ENCODE measurements at places on chromosomes 1 and 21.

- no peak for DNase-seq
Observed at GRCh38 chr1:70628973-70629372, 217.9 kb downstream of the CTH start.

DNA sequence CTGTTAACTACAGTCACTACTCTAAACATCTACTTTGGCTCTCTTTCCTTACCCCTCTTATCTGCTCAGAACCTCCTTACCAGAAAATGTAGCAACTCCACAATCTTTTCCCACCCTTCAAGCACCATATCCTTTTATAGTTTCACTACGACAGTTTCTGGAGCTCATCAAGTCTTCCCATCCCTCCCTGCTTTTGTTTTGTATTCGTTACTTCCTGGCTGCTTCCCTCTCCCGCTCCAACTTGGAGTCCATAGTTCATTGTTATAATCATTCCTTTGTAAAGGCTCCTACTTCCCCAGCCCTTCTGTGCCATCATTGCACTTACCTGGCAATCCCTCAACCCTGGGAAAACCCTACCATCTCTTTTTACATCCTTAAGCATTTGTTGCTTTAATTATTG lies 18.0 kb downstream of the MPZL1 start:
- no peak for DNase-seq

DNA sequence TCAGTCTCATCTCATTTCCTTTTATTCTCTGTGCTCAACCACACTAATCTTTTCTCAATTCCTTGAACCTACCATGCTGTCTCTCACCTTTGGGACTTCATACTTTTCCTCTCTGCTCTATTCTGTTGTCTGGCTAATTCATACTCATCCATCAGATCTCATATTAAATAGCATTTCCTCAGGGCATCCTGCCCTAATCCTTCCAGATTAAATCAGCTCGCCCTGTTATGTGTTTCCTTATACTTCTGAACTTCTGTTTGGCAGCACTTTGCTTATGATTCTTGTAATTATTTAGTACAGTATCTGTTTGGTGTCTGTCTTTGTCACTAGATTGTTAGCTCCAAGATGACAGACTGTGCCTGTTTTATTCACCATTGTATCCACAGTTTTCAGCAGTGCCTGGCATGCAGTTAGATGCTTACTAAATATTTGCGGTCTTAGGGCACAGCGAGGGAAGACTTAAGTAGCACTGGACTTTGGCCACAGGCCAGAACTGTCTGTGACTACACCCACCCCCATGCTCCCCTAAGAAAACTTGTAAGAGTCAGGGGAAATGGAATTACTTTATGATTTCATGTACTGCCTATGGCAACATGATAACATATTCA lies 9.9 kb upstream of the CAP1 start:
- peak; percentile 10 for DNase-seq

DNA sequence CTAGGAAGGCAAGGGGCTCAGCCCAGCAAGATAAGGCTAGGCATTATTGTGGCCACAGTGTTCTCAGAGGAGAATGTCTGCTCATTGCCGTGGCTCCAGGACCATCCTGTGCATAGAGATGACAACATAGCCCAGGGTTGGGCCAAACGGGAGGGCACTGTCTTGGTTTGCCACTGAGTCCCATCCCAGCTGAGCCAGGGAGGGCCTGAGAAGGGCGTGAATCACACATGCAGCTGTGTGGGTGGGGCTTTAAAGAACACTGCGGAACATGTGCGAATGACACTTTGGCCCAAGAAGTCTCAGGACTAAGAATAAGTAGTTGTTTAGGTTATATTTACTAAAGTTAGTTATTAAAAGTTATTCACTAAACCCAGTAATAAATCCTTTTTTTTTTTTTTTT lies 18.5 kb downstream of the CHAF1B start:
- no peak for DNase-seq

- peak; percentile 19 for DNase-seq
Observed at GRCh38 chr1:147171399-147172167, 687 bp downstream of the PRKAB2 start.

DNA sequence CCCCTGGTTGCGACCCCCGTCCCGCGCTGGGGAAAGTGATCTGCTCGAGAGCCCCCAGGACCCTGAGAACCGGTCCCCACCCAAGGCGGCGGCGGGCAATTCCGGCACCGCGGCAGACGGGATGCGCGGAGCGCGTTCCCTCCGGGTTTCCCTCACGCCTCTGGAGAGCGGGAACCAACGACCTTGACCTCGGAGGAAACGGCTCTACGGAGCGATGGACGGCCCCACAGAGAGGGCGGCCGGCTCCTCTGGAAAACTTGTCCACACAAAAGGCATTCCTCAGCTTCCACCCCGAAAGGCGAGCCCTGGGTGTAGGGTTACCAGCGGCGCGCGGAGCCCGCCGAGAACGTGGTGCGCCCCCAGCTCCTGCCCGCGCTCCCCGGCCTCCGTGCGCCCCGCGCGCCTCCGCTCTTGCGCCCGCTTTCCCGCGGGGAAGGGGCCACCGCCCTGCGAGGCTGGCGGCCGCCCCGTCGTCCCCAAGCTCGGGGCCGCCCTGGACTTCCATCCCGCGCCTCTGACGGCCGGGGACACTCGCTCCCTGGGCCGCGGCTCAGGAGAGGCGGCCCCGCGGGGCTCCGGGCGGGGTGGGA lies 391 bp upstream of the KIAA1614 start:
- peak; percentile 40 for DNase-seq

DNA sequence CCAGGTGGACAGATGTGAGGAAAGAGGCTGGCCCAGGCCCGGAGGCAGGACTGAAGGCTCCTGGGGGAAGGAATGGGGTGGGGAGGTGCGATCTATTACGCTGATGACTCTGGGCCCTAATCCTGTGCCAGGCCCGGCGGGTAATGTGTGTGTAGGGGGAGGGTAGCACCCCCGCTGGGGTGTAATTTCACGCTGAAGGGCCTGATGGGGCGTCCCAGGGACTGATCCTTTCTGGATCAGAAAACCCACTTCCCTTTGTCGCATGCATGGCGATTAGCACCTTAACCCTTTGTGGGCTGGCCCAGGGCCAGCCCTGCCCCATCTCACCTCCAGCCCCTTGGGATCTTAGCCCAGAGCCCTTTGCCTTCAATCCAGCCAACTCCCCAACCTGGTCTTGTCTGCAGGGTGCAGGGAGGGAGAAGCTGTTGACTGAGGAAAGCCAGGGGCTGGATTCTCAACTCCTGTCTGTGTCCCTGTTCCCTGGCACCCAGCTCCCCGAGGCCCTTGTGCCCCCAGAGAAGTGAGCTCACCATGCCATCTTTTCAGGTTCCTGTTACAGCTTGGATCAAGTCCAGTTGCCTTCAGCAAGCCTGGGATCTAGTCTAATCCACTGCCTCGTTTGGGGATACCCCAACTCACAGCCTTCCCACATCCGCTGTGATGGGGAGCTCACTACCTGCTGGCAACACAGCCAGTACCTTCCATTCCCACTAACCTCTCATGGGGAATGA lies 26.0 kb downstream of the KNCN start:
- DNase-seq = no peak

DNA sequence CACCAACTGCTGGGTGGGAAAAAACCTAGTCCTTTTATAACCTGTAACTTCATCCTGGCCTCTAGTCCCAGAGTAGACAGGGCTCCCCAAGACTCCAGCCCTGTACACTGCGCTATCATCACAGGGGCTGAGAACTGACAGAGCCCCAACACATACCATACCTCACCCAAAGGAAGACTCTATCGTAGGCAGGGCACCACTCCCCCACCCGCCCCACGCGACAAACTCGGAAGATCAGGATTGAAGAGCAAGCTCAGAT lies 15.8 kb downstream of the INPP5B start:
- no peak for DNase-seq

GRCh38 chr1:219666242-219666641 lies 53.3 kb upstream of the ZC3H11B start:
- DNase-seq = peak; percentile 5

DNA sequence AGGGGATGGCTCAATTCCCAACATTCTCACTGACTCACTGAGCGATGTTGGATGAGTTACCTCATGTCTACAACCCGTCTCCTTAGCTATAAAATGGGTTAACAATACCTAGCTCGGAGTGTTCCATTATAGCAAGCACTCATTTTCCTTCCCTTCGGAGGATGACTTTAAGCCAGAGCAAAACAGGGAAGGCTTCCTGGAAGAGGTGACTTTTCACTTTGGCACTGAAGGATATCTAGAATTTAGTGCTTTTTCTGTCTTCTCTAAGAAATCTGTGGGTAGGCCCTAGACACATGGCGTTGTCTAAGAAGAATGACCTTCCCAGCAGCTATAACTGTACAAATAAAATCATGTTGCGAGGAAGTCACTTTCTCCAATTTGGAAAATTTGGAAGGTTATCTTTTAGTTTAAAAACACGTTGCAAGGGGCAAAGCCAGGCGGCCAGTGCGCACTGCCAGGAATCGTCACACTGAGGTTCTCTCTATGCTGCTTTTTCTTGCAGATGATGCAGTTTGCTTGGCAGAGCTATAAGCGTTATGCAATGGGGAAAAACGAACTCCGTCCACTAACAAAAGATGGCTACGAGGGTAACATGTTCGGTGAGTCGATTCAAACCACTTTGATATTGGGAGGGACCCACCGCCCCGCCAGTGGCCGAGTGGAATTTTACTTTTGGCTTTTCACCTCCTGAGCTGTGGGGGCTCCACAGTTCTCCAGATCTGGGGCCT lies 69.5 kb downstream of the MAN1C1 start:
- DNase-seq = no peak

DNA sequence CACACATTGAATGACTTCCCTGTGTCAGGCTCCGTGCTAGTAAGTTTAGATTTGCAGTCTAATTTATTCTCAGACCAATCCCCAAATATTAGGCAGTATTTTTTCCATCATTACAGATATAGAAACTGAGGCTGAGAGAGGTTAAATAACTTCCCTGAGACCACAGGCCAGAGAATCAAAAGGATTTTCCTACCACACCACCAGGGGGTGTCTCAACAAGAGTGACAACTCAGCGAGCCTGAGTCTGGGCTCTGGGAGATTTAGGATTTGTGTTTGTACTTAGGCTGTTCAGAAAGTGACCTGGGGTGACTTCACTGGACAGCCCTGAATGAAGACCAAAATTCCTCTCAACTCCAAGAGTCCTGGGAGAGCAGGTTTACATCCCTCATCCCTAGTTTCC lies 13.3 kb upstream of the LCE5A start:
- no peak for DNase-seq

- no peak for DNase-seq
Observed at GRCh38 chr1:162420120-162420519, 8.2 kb upstream of the SH2D1B start.

DNA sequence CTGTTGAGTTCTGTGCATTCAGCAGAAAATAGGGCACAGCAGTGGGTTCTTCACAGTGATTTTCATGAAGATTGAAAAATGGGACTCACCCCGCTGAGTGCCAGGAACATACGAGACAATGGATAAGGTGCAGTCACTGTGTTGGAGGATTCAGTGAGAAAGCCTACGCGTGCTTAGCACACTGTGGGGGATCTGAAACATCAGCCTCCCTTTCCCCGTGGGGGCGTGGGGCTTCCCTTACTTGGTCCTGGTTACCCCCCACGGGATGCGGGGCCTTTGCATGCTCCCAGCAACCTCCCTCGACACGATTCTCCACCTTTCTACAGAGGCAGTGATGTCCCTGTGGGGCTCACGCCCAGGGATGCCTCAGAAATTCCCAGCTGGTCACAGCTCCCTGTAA lies 252.2 kb upstream of the C1orf174 start:
- no peak for DNase-seq

GRCh38 chr1:32508761-32509160 lies 30.5 kb upstream of the ZBTB8A start:
- DNase-seq = no peak

DNA sequence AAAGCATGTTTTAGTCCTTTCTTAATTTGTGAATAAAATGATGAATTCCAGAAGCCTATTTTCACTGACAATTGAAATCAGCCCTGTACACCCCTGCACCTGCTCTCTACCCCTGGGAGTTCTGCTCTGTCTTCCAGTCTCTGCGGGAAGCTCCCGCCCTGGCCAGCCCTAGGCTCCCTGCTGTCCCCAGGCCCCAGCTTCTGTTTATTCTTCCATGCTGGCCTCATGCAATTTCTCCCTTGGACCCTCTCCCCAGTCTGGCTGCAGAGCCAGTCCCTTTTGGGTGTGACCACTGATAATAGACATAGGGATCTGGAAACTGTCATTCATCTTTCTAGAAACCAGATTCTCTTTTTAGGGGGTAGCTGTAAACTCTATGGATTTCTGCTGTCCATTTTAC lies 258.6 kb downstream of the GRIK3 start:
- no peak for DNase-seq

DNA sequence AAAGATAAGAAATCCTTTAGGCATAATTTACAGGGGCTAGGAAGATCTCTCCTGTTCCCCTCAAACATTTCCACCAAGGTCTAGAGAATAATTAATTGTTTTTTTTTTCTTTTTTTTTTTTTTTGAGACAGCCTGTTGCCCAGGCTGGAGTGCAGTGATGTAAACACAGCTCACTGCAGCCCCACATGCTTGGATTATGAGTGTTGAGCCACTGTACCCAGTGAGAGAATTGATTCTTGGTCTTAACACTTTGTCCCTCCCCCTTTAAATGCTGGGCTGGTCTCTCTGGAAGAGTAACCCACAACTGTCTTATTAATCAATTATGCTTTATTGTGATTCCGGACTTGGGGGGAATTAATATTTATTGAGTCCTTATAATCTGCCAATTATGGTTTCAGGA lies 33.4 kb downstream of the ATF3 start:
- DNase-seq = no peak

- DNase-seq = no peak
Observed at GRCh38 chr1:54475357-54475881, 69.2 kb upstream of the SSBP3 start.

DNA sequence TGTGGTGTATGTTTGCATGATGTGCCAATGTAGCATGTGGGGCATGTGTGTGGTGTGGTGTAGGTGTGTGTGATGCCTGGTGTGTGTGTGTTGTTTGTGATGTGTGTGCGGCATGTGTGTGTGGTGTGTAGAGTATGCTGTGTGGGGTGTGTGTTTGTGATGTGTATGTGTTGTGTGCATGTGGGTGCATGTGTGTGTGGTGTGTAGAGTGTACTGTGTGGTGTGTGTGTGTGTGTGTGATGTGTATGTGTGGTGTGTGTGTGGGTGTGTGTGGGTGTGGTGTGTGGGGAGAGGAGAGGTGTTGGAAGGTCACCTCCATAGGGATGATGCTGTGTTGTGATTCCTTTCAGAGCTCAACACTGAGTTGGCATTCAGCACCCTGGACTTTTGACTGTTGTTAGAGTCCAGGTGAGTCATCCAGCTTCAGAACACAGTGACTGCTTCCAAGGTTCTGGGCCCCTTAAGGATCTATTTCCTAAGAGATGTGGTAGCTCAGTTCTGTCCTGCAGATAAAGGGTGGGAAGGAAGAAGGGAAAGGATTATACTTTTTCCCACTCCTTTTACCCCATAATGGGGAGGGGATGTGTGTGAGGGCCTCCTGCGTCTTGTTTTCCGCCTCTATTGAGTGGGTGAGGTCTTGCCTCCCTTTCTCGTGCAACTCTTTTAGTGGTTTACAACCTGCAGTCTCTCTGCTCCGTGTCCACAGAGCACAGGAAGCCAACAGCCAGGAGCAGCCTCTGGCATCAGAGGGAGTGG lies 47.6 kb downstream of the RHOU start:
- peak; percentile 46 for DNase-seq

DNA sequence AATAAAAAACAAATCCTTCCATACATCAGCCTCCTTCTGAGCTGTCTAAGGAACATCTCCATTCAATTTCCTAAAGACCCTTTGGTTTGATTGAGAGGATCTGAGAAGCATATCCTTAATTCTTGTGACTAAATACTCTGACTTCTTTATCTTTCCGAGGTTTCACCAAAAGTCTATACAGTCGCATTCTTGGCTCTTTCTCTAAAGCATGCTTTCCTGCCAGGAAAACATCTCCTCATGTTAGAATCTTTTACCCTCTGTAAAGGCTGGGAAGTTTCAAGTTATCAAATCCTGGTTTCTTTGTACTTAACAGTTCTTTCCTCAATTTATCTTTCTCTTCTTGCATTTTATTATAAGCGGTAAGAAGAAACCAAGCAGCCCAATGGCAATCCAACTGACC lies 630.4 kb downstream of the PTPRC start:
- DNase-seq = no peak

All from AG08395 (cell line).